Dermis blood vessel endothelial cell (primary cell): ENCODE measurements at places on chromosomes 12 and 14. TPM values are rescaled to one million over a fixed set of nuclear protein-coding genes. Genes with fewer than 3 reads are reported as not detected.
A peak's percentile ranks its signal among the peaks of the same experiment; 100 is the strongest.

- DNase-seq = no peak
These were observed 16.3 kb upstream of the BDKRB1 start for GRCh38 chr14:96239711-96240141.

DNA sequence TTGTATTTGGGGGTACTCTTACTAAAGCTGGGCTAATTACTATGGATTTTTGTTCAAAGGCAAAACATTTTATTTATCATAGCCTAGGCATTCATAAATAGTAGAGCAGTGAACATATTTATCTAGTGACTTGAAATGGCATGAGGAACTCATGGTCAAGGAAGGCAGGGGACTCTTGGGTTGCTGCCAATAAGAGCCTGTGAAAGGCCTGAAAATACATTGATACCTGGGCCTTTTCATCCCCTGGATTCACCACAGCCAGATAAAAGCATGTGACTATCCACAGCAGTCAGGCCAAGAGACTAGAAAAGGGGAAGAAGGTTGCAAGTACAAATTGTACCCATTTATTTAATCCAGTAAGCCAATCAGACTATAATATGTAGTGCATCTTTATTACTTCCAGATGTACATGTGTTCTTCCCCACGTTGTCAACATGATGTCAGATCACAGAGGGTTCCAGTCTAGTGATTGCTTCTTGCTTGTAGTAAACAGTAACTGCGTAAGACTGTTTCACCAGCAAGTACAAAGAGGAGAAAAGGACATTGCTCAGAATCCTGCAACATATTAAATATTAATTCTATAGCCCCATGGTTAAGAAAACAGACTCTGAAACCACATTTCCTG, 409.7 kb downstream of the NOVA1 start:
- no peak for DNase-seq

GRCh38 chr12:65908147-65908546, 83.9 kb downstream of the HMGA2 start:
- no peak for DNase-seq

- no peak for DNase-seq
These were observed 9.2 kb upstream of the ALDH2 start for GRCh38 chr12:111757361-111758119.

DNA sequence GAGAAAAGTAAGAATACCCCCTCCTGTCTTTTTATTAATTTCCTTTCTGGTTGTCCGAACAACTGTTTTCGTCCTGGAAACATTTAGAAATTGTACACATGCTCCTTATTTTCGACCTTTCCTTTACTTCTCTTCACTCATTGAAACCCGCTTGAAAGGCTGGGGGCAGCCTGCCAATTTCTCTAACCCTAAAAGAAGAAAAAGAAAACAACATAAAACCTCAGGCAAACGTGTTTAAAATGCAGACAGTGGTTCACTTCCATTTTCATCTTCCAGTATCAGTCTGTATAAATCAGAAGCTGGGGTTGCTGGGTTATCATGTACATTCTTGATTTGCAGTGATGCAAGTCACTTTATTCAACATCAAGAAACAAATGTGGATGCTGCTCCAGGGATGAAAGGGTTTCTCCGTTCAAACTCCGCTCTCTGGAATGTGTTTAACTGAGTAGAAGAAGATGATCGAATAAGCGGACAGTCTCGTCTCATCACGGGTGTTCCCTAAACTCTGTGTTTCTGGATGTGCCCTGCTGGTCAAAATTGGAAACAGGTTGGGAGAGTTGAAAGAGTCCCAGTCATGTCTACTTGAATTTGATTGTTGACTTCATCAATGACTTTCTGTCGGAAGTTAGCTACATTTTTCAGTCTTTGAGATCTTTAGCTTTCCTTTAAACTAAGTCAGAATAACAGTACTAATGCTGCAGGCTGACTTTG, 1042.2 kb downstream of the BCL11B start:
- DNase-seq = no peak

DNA sequence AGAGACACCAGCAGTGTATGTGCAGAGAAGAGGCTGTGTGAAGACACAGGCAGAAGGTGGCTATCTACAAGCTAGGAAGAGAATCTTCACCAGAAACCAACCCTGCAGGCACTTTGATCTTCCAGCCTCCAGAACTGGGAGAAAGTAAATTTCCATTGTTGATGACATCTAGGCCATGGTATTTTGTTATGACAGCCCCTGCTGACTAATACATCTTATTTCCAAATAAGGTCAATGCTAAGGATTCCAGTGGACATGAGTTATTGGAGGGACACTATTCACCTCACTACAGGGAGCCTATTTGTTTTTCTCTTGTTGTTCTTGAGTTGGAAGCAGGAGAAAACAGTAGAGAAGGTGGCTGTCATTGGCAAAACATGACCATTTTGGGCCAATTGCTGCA, 88.5 kb upstream of the RIN3 start:
- peak; percentile 19 for DNase-seq

GRCh38 chr14:85075694-85076476, 454.1 kb upstream of the FLRT2 start:
- no peak for DNase-seq

- DNase-seq = peak; percentile 31
These were observed 57.5 kb downstream of the FRS2 start for GRCh38 chr12:69527506-69528272.

DNA sequence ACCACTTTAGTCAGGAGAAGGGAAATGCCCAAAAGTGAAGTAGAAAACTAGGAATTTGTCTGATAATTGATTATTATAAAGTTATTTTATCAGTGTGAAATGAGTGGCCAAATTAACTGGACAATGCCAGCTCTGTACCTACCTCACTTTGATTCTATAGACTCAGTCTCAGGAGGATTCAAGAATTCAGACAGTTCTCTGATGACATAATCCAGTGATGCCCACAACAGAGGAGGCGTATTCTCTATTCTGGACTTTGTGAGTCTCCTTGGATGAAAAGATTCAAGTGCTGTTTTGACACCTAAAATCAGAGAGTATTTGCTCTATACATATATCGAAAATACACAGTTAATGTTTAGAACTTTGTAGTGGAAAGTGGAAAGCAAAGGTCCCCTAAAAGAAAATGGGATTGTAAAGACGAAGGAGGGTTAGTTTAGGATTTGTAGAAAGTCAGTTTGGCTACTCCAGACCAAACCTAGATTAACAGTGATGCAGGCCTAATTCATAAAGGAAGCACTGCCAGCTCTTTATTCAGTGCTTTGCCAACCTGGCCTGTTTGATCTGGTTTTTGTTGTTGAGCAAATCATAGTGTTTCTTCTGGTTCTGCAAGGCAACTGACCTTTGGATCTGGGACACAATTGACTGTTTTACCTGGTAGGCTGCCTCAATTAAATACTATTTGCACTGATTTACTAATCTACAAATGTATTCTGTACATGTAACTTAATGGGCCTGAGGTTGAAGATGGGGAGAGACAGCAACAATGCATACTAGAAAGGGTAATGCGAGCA, 67.4 kb downstream of the DAD1 start:
- no peak for DNase-seq

The CAMKK2 gene
- total RNA-seq = 29.8 and 49.1 TPM in 2 replicates

The PTPN6 gene
- 2.4 and 3.4 TPM in 2 replicates for total RNA-seq

The DAO gene
- total RNA-seq = under 0.01 TPM in 1 of 2 replicates, not detected in the other
